ENCODE measurements at places on chromosomes 12 and 14.

- no peak for DNase-seq
Measured at GRCh38 chr12:18808221-18808620, 70.3 kb downstream of the CAPZA3 start.

GRCh38 chr14:76951166-76951565, 77.3 kb downstream of the IRF2BPL start:
- no peak for DNase-seq

DNA sequence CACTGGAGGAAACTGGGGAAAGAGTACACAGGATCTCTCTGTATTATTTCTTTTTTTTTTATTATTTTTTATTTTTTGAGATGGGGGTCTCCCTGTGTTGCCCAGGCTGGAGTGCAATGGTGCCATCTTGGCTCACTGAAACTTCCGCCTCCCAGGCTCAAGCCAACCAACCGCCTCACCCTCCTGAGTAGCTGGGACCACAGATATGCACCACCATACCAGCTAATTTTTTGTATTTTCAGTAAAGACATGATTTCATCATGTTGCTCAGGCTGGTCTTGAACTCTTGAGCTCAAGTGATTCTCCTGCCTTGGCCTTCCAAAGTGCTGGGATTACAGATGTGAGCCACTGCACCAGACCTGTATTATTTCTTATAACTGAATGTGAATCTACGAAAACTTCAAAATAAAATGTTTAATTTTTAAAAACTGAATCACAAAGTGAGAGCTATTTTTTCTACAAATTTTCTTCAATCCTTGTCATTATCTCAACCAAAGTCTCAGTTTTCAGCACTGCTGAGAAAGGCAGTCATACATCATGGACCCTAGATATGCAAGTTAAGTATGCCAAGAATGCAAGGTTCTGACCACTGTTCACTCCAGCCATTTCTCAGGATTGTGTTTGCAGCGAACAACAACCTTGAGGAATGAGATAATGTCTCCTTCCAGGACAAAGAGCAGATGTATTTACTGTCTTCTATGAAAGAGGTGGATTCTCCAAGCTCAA, 2.4 kb downstream of the EAPP start:
- no peak for DNase-seq

DNA sequence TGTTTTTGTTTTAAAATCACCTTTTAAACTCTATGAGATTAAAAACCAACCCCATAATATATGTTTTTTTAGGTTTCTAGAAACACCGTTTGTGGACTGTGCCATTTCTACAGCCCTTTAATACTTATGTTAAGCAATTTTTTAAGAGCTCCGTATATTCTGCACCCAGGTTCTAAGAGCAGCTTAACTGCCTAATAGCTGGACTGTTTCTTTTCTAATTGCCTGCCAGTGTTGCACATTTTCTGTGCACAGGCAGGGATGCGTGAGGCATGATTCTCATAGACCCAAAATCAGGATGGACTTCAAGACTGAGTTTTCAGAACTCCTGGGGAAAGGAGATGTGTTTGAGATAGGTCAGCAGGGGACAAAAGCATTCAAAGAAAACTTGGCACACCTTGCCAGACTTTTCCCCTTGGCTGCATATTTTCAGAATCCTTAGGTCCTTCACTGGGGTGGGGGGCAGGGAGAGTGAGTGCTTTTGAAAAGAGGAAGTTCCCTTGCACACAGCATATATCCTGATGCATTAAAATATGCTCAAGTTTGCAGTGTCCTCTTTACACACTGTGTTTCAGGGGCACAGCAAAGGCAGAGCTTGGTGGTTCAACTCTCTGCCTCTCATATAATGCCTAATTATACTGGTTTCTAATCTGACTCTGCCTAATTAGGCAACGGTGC, 27.9 kb downstream of the TMEM30B start:
- no peak for DNase-seq

- DNase-seq: no peak
Measured at GRCh38 chr12:105368047-105368646, 37.7 kb downstream of the C12orf75 start.

- no peak for DNase-seq
Measured at GRCh38 chr14:104863131-104863862, 1.8 kb upstream of the CEP170B start.

DNA sequence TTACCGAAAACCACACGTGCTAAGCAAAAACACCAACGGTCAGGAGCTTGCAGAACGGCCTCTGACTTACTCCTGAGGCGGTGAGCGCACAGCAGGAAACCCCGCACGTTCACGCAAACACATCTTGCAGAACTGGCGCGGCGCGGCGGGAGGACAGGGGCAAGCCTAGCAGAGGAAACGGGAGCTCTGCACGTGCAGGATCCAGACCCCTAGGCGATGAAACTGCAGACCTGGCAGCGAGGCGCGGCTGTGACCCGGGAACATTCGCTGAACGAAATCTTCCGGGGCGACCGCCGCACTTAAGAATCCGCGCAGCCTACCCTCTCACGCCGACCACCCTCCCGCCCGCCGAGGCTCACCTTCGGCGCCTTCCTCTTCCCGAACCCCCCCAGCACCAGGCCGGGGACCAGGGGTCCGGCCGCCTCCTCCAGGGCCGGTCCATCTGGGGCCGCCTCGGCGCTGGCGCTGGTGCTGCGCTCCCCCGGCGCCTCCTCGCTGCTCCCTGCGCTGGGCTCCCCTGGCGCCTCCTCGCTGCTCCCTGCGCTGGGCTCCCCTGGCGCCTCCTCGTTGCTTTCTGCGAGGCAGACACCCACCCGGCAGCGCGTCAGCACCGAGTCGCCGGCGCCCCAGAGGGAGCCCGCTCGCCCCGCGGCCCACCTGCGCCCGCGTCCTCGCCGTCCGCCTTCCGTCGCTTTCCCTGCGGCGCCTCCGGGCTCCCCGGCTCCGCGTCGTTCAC, 615 bp downstream of the DDX51 start:
- peak; percentile 9 for DNase-seq

GRCh38 chr12:118015944-118016343, 559 bp upstream of the RFC5 start:
- no peak for DNase-seq

GRCh38 chr14:62462988-62463387, 582.3 kb downstream of the KCNH5 start:
- no peak for DNase-seq

DNA sequence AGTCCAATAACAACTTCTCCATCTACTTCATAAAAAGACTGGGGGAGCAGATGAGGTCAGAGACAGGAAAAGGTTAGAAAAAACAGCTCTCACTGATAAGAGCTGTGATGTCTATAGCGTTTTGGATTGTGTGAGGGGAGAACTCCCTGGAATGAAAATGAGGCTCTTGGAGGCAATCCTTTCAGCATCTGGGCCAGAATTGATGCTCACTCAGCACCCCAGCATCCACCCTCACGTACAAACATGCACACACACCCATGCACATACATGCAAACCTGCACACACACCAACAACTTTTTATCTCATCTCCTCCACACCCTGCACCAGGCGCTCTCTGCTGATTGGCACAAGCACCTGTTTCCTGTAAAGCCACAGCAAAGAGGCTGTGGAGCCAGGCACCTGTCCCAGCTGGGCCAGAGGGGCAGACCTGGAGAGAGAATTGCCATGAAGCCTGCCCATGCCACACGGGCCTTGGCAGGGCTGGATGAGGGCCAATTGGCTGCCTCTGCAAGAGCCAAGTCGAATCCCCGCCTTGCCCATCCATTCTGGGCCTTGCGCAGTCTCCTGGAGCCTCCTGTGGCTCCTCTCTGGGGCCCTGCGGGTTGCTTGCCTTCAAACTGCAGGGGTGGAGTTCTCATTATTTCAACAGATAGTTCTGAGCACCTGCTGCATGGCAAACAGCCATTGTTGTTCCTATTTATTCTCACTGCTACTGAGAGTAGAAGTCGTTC, 53.1 kb downstream of the SYNE3 start:
- no peak for DNase-seq

DNA sequence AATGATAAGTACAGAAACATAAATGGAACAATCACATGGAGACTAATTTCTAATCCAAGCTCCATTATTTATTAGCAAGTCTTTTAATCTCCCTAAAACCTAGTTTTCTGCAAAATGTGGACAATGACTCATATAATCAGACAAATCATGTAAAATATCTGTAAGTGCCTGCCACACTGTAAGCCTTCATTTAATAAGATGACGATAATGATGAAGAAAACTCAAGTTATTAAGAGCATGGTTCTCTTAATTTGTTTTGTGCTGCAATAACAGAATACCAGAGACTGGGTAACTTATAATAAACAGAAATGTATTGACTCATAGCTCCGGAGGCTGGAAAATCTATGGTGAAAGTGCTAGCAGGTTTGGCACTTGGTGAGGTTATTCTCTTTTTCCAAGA, 535.3 kb upstream of the LRFN5 start:
- no peak for DNase-seq

DNA sequence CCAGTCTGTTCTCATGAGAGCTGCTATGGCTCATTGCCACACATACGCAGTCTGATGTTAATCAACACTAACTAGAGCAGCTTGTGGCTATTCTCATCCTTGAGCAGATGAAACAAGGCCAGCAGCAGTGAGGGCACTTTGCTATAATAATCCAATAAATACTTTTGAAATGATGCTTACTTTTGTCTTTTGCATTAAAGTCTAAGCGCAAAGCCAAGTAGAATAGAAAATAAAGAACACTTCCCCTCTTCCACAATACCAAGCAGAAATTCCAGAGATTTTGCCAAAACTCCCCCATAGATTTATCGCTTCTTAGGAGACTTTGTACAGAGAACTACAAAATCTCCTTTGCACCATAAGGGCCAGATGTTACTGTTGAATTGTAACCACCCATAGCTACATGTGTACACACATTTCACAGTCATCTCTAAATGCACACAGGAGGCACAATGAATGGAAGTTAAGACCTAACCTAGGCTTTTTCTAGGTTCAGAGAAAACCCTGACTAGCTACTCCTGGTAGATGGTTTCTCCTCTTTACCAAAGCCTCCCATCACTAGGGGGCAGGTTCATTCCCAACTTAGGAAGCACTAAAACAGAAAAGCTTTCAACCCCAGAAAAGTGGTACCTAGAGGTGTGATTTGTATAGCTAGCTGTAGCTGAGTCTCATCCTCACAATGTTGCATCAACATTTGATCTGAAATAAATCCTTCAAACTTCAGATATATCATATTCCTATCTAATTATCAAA, 119.3 kb downstream of the HMGA2 start:
- DNase-seq: no peak

GRCh38 chr12:75658286-75658685, 146.9 kb upstream of the KRR1 start:
- DNase-seq: no peak

DNA sequence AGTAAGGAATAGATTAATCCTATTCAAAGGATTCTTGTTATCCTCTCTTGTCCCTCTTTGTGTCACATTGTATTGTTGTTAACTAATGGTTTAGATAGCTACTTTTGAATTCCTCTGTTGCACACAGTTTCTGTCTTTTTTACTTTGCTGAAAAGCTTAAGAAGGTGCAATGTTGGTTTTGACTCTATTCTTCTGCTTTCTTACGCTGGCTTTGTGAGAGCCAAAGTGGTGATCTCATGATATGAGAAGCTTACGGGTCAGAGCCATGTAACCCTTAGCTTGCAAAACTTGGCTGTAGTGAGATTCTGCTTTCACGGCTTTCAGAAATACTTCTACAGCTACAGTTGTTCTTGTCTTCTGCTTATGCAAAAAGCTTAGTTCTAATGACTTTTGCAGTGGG, 239.7 kb downstream of the TRHDE start:
- no peak for DNase-seq

GRCh38 chr12:125081427-125081826, 16.2 kb downstream of the AACS start:
- DNase-seq: no peak

- DNase-seq: peak; percentile 6
Measured at GRCh38 chr14:104937694-104938365, 13.2 kb downstream of the PLD4 start.

DNA sequence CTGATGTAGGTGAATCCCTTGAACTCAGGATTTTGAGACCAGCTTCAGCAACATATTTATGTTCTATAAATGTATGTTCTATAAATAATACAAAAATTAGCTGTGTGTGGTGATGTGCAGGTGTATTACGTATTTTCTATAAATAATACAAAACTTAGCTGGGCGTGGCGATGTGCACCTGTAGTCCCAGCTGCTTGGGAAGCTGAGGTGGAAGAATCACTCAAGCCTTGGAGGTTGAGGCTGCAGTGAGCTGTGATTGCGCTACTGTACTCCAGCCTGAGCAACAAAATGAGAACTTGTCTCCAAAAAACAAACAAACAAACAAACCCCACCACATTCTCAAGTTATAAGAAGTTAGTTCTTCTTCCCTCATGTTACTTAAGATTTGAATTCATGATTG, 39.5 kb downstream of the GABARAPL1 start:
- no peak for DNase-seq

DNA sequence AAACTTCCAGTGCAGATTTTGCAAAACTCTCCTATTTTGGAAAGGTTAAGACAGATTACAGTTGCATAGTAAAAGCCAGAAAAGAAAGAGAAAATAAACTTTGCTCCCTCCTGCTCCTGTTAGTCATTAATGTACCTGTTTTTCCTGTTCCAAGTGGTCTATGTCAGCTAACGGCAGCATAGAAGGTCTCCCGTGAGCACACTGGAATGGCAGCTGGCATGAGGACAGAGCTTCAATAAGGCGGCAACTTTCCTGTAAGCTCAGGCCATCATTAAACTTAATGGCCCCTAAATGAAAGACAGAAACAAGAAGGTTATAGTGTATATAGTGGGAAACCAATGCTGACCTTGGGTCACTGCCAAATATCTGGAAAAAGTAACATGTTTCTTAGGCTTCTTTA, 16.0 kb downstream of the EIF2B2 start:
- no peak for DNase-seq

DNA sequence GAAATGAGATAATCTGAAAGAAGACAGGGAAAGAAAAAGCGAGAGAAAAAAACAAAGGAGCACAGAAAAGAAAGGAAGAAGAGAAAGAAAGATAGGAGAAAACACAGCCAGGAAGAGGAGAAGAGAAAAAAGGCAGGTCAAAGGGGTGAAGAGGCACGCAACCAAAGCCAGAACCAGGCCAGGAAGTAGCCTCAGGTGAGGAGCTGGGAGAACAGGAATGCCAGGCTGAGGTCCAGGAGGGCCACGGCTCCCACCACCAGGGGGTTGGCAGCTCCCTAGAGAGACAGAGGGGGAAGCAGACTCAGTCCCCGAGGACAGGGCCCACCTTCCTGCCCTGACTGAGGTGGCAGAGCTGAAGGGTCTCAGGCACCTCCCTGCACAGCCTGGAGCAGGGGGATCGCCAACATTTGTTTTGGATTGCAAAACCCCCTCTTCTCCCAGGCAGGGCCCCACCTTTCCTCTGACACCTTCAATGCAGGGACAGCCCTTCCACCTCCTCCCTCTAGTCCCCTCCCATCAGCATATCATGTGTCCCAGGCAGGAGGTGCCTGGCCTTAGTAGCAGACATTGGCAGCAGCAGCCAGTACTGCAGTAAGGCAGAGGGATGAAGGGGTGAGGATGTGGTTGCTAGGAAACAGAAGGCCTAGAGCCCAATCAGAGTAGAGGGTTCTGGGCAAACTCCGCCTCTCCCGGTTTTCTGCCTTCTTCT, 2.0 kb upstream of the AP1G2 start:
- DNase-seq: no peak

DNA sequence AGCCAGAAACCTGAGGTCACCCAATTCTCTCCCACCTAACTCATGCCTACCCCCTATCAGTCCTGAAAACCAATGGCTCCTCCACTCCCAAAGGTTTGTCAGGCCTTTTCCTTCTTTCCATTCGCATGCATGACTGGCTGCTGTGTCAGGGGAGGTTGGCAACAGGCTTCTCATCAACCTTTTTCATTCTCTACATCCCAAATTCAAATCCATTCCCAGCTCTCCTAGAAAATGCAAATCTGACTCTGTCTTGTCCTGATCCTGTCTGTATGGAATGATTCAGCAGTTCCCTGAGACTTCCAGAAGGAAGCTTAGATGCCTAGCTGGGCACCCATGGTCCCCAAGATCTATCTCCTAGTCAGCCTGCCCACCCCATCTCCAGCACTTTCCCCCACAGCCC, 5.0 kb upstream of the CTDSP2 start:
- no peak for DNase-seq

Measured in tibial nerve (tissue), 4 donors.